ENCODE measurements at places on chromosomes 5 and 9. TPM values are rescaled to one million over a fixed set of nuclear protein-coding genes. Genes with fewer than 3 reads are reported as not detected.
A peak's percentile ranks its signal among the peaks of the same experiment; 100 is the strongest.

The LVRN gene
- total RNA-seq, result 0.68 TPM

- H3K27ac ChIP-seq, result peak overlapping the region; percentile 91
- no peak for DNase-seq
- H3K4me1 ChIP-seq, result peaks cover 53% of the 10 kb centered on the region
- H3K4me3 ChIP-seq, result peak overlapping the region; percentile 96
- peaks cover 18% of the 10 kb centered on the region for H3K36me3 ChIP-seq
These were observed 3.2 kb downstream of the MAP1B start for GRCh38 chr5:72110394-72111013.

The ATG12 gene
- 51.2 TPM for total RNA-seq

The TLX3 gene
- not detected for total RNA-seq

The NOL6 gene
- total RNA-seq, result 34.4 TPM

Data from osteocyte (in vitro differentiated cells).